ENCODE measurements at places on chromosomes 2 and 18.

- DNase-seq: peak; percentile 26
These were observed 48.1 kb downstream of the TIMM21 start for GRCh38 chr18:74196220-74197119.

- no peak for DNase-seq
These were observed 433.7 kb downstream of the ZNF521 start for GRCh38 chr18:24918257-24918656.

DNA sequence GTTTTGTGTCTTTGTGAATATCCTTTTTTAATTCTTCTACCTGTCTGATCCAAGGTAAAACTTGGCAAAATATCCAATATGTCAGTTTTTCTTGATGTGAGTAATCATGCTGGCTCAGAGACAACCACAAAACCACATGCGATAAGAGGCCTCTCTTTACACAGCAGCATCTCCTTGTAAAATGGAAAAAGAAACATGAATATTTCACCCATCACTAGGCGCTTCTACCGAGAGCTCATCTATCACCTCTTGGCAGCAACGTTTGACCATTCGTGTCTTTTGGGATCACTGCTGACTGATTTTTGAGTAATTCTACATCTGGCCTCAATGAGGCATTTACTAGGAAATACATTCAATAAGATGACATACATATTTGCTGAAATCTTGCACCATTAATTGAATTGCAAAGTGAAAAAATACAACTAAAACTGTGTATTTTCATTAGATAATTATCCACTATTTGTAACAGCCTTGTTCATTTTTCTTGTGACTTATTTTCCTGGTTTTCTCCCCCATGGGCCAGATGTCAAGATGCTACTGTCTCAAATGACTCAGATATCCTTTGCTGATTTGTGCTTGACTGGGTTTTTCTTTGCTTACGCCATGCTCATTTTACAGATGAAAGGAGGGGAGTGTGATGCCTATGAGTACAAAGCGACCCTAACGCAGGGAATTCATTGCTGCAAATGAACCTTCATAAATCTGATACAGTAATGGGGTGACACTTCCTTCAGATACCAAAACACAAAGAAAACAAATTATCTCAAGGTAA is 467.5 kb downstream of the FBXO15 start:
- DNase-seq: no peak

- no peak for DNase-seq
These were observed 194.3 kb downstream of the GALNT1 start for GRCh38 chr18:35775887-35776286.

- DNase-seq: no peak
These were observed 290.4 kb upstream of the TNP1 start for GRCh38 chr2:217150236-217150635.

DNA sequence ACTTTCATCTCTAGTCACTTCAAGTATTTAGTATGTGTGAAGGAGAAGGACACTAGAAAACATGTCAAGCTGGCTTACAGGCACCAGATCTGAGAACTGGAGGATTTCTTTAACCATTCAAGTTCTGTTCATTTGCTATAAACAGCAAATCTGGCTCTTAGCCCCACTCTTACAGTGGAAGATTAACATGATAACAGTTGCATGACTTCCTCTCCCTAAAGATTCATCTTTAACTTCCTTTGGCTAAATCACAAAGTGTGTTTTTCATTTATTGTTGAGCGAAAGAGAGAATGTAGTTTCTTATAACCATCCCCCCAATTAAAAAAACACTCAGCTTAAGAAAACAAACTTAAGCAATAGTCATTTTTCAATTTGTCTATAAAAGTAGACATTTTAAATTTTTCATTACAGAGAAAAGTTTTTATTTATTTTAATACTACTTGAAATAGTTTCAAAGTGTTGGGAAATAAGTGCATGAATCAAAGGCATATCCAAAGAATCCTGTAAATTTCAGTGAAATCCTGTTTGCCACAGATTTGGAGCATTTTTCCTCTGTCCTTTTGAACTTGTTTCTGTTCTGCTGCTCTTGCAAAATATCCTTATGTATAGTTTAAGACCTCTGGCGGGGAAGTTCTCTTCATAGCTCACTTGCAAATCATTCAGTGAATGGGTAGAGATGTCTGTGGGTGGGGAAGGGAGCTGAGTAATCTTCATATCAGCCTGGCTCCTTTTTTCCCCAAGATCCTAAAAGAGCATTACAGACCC is 241.0 kb upstream of the RBBP8 start:
- DNase-seq: no peak

DNA sequence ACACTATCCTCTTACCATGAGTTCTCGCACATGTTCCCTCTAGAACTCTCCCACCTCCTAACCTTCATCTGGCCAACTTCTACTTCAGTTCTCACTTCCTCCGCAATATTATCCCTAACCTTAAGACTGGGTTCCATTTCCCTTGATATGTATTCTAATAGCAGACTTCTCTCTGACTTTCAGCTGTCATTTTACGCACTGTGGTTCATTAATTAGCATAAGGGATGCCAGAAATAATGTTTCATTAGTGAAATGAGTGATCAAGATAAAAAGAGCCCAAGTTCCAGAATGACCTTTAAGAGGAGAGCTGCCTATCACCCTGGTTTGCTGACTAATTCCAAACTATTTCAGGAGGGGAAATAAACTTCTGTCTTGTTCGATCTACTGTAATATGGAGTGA is 108.6 kb upstream of the CCDC150 start:
- DNase-seq: no peak

All from NCI-H1694 (cell line).